ENCODE measurements at places on chromosomes 6 and 20.

- DNase-seq = no peak
Measured at GRCh38 chr6:134092449-134092848, 40.0 kb upstream of the SLC2A12 start.

- no peak for DNase-seq
Measured at GRCh38 chr6:8481727-8482126, 46.4 kb upstream of the SLC35B3 start.

DNA sequence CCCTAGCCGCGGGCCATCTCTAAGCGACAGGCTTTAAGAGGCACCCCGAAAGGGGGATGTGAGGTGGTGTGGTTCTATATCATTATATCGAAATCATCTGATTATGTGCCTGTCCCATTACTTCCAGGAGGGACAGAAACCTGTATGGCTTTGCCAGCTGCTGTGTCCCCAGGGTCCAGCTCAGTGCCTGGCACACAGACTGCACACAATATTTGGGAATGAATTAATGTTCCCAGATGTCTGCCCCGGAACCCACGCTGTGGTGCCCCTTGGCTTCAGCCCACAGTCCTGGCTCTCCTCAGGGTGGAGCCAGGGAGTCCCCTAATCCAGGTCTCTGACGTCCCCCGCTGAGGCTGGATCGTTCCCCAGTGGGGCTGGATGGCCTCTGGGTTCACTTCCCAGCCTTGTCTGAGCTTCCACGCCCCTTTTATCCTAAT is 8.9 kb upstream of the AHCY start:
- no peak for DNase-seq

DNA sequence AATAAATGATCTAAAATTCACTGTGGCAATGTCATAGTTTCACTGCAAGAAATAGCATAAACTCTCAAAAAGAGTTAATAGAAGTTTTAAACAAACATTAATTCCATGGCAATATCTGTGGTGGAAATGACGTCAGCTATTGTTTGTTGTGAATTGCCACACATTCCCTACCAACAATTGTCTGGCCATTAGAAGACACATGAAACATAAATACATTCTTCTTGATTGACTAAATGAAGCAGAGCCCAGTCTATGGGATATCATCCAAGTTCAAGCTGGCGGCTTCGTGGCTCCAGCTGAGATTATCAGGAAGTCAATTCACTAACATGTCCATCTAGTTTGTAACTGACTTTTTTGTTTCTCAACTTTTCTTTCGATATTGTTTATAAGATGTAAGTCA is 369.0 kb downstream of the ARHGAP18 start:
- DNase-seq = no peak

DNA sequence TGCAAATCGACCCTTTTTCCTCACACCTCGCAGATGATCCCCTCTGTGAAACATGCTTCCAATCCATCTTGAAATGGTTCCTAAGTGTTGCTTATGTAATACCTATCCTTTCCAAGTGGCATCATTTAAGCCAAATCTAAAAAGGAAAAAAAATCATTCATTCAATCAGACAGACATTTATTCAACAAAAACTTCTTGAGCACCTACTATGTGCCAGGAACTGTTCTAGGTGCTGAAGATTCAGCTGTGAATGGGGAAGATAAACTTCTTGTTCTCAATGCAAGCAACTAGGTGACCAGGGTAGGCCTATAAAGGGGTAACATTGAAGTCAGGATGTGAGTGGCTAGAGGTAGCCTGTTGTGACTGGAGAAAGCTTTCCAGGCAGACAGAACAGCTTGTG is 66.2 kb downstream of the SCML4 start:
- DNase-seq = no peak

Measured in stimulated activated CD4-positive, alpha-beta T cell treated with anti-CD3 and anti-CD28 coated beads, Interleukin-12 subunit alpha, Interleukin-12 subunit beta, amount 100 ng/mL, for 48 hours (primary cell).